ENCODE measurements at places on chromosomes 11 and 22. TPM values are rescaled to one million over a fixed set of nuclear protein-coding genes. Genes with fewer than 3 reads are reported as not detected.

DNA sequence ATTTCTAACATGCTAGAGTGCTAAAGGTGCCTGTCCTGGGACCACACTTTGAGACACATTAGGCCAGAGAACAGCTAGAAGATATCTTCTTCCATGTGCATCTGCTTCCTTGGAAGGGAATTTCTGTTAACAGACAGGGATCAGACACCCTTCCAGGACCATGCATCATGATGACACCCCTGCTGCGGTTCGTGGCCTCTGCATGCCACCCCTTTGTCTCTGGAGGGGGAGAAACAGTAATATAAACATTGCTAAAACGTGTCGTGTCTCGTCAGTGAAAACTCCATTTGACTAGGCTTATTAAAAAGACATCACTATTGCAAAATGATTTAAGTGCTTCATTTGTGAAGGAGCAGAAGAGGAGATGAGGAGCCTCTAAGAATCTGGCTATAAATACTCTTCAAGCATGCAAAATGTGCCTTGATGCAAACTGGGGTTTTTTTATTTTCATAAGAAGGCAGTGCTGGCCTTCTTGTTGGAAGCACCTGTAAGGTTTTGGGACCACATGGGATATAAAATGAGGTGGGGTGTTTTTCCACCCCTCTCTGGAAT is 141.6 kb downstream of the MYO18B start:
- DNase-seq = no peak

DNA sequence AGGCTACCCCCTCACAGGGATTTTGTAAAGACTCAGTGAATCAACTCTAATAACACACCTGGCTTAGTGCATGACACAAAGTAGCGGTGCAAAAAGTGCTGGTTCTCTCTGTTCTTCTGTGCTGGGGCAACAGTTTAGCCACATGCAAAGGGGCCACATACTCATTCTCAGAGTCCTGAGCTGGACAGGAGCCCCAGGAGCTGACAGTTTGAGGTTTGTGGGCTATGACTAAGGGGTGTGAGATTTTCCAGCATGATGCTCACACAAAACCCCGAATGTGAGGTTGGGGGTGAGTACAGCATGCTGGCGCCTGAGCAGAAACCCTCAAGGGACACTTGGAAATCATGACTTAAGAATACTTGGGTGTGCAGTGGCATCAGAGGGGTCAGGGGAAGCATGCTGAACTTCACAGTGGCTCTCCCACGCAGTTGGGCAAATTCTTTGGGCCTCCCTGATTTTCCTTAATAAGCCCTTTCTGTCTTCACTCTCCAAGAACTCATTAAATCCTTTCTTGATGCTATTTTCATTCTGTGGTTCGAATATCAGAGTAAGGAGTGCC is 31.0 kb downstream of the TMPRSS5 start:
- peak; percentile 98 for DNase-seq

TMEM223 gene
- total RNA-seq = 47.4 TPM

GRCh38 chr11:128133501-128133900 is 453.9 kb downstream of the ETS1 start:
- DNase-seq = no peak

- DNase-seq = no peak
Observed at GRCh38 chr22:49306632-49307480, 520.8 kb downstream of the BRD1 start.

- DNase-seq = peak; percentile 85
Observed at GRCh38 chr22:50282361-50283155, 12.4 kb upstream of the MAPK11 start.

DNA sequence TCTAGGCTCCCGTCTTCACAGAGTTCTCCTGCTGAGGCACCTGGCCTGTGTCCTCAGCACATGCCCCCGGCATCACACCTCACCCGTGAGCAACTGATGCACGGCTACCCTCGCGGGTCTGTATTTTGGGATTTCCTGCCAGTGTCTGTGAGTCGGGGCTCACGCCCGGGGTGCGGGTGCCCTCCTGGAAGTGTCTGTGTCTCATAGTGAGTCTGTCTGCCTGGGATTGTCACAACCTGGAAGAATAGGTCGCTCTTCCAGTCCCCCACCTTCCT is 11.4 kb downstream of the BRSK2 start:
- DNase-seq = no peak

GRCh38 chr11:101718402-101718801 is 134.6 kb upstream of the TRPC6 start:
- no peak for DNase-seq

GAL gene
- not detected for total RNA-seq

DNA sequence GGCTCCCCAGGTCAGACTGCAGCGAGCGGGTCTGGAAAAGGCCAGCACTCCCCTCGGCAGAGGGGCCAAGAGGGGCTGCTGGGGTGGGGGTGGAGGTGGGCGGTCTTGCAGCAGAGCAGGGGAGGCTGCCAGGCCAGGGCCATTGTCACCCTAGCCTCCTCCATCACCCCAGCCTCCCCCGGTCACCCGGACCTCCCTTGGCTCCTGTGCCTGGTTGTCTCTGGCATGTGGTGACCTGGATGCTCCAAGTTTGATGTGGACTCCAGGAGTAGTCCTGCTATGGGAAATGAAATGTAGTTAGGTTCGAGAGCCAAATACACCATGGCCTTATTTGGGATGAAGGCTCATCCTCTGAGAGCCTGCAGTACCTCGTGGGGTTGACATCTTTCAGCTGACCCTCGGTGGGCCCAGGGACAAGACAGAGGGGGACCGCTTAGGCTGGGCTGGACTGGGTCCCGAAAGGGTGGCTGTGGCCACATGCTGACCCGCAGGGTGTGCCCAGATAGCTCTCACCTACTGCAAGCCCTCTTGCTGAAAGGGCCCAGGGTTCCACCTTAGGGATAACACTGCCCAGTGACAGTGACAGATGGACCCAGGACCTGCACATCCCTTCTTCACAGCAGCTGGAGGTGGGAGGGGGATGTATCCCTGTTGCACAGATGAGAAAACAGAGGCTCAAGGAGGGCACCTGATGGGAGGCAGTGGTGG is 24.1 kb downstream of the MRGPRD start:
- no peak for DNase-seq

OR5F1 gene
- total RNA-seq = not detected

DNA sequence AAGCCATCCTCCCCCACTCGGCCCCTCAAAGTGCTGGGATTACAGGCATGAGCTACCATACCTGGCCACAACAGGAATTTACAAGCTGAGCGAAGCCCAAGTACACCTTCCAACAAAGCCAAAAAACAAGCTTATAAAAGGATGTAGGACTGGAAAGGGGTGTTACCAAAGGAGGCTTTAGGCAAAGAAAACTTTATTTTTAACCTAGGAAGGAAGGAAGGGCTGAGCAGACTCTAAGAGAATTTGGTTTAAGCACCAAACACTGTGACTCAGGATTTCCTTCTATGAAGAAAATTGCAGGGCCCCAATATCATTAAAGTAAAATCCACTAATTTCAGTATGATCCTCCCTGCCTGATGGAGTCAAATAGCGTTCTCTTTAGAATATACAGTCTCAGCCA is 12.1 kb downstream of the DENND5A start:
- DNase-seq = no peak

- no peak for DNase-seq
Observed at GRCh38 chr11:105790840-105791239, 181.0 kb downstream of the GRIA4 start.

NRIP3 gene
- 52.6 TPM for total RNA-seq

NEFH gene
- not detected for total RNA-seq

SLC22A9 gene
- not detected for total RNA-seq

EFCAB6 gene
- not detected for total RNA-seq

FGF4 gene
- not detected for total RNA-seq

KCTD14 gene
- total RNA-seq = 15.0 TPM

GRCh38 chr11:69647761-69648497 is 7.0 kb downstream of the CCND1 start:
- peak; percentile 36 for DNase-seq

- DNase-seq = no peak
Observed at GRCh38 chr11:1656670-1657069, 27.1 kb downstream of the KRTAP5-5 start.

SYTL2 gene
- total RNA-seq = 19.6 TPM

SLC22A12 gene
- total RNA-seq = not detected

DNA sequence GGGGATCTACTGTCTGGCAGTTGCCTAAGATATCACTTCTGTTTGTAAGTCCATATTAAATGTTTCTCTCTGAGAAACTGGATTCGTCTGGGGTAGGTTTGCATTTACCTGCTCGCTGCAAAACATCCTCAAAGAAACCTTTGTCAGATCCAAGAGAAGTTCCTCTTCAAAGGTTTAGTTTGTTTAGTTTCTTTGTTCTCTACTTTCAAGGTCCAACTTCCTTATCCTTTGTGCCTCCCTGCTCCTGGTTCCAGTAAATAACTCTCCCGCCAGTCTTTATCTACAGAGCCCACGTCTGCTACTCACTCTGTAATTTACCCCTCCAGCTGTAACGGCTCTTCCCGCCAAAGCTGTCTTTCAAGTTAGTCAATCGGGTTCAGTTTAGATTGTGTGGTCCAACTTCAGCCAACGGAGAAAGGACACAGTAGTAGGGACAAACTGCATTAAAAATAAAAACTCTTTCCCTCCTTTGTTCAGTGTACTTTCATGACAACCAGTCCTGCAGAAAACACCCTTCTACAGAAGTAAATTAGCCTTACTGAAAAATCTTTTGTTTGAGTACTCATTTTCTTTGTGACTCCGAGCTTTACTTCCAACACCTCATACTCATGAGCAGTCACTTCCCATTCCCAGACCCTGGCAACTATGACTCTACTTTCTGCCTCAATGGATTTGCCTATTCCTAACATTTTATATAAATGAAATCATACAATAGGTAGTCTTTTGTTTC is 41.0 kb downstream of the TMPRSS5 start:
- DNase-seq = no peak

- no peak for DNase-seq
Observed at GRCh38 chr22:37639070-37639760, at the start of gene SH3BP1. TSS of gene SH3BP1 (plus strand) at chr22:37639669. CDS start at chr22:37639788, 119 bp downstream.

APOL3 gene
- 3.0 TPM for total RNA-seq

GRCh38 chr11:7439746-7440320 is 45.5 kb upstream of the OLFML1 start:
- no peak for DNase-seq

- no peak for DNase-seq
Observed at GRCh38 chr11:116867619-116868018, 30.2 kb upstream of the APOA1 start.

GRCh38 chr11:68164437-68164836 is 43.2 kb upstream of the CHKA start:
- DNase-seq = peak; percentile 60

GRCh38 chr11:3786781-3787428 is 10.4 kb downstream of the NUP98 start:
- DNase-seq = no peak

ASPHD2 gene
- total RNA-seq = 8.7 TPM

DNA sequence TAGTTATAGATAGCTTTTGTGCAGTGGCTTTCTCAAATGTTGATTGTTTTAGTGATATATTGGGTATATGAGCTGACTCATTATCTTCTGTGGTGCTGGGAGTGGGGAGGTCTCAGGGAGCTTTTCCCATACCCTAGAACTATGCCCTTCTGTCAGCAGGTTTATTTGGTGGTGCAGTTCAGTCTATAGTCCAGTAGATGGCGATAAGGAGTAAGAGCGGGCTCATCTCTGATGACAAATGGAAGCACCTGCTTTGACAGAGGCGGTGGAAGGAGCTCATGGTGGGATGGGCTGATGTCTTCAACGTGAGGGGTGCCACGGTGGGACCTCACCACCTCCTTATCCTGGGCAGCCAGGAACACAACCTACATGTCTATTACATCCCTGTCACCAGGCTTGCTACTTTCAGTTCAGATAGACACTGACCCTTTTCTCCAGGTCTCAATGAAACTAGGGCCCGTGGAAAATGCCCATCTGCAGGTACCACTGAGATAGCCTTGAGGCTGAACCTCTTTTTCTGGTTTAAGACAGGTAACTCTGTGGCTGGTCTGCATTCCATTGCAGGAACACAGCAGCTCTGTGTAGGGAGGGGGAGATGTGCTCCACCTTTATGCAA is 13.0 kb upstream of the OR6A2 start:
- peak; percentile 44 for DNase-seq

- DNase-seq = peak; percentile 57
Observed at GRCh38 chr22:44697423-44698141, 4.4 kb upstream of the PRR5 start.

DNA sequence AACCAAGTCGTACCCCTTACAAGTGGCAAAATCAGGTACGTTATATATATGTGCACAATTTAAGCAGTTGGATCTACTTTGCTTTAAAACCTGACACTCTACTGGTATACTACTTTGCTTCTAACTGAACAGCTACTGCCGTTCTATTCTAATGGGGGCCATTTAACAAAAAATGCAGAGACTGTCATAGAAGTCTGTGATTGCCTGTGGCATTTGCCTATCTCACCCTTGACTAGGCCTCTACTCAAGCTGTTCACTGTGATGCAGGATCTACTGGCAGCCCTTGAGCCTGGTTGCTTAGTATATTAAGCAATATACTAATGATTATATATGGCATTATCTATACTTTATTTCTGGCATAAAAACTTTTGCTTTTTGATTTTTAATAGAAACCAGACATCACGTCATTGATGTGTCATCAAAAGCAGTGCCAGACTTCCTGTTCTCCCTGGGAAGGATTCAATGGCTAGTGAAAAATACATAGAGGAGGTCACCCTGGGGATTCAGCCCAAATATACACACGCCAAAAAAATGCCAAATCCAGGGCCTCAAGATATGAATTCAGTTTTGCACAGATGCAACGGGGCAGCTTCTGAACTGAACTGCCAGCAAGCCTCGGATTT is 40.0 kb upstream of the FIBIN start:
- DNase-seq = peak; percentile 20

DNA sequence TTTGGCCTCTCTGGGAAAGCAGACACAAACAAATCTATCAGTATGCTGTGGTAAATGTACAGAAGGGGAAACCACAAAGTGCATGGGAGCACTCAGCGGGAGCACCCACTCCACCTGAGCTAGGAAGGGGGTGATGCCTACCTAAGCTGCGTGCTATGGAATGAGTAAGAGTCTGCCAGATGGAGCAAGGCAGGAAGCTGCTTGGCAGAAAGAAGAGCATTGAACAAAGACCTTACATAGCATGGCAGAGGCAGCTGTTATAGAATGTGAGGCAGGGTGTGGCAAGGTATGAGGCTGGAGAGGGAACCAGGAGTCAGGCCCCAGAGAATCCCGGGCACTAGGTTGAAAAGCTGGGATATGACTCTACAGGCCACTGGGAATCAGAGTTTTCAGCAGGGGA is 13.8 kb upstream of the MTFP1 start:
- peak; percentile 32 for DNase-seq

GRCh38 chr11:125514336-125515101 is 18.5 kb upstream of the FEZ1 start:
- DNase-seq = peak; percentile 79

- DNase-seq = no peak
Observed at GRCh38 chr22:46602025-46602424, 18.2 kb upstream of the GRAMD4 start.

Measured in HT1080 (cell line).